SIG-M5 (cell line): ENCODE measurements at places on chromosomes 16 and 17.

DNA sequence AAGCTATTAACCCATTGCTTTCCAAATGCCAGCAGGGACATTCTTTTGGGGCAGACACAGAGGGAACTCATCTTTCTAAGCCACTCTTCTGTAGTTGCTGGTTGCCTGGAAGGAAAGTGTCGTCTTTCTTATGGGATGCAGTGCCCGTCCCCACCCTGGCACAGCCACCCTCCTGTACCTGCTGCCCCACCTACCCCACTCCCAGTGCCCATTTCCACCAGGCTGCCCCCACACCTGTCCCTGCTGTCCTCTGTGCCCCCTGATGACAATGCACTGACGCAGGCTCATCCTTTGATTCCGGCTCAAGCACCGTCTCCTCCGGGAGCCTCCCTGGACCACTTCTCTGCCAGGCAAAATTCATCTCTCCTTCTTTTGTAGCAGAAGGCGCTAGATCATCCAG lies 190.4 kb upstream of the CDH5 start:
- DNase-seq = no peak

DNA sequence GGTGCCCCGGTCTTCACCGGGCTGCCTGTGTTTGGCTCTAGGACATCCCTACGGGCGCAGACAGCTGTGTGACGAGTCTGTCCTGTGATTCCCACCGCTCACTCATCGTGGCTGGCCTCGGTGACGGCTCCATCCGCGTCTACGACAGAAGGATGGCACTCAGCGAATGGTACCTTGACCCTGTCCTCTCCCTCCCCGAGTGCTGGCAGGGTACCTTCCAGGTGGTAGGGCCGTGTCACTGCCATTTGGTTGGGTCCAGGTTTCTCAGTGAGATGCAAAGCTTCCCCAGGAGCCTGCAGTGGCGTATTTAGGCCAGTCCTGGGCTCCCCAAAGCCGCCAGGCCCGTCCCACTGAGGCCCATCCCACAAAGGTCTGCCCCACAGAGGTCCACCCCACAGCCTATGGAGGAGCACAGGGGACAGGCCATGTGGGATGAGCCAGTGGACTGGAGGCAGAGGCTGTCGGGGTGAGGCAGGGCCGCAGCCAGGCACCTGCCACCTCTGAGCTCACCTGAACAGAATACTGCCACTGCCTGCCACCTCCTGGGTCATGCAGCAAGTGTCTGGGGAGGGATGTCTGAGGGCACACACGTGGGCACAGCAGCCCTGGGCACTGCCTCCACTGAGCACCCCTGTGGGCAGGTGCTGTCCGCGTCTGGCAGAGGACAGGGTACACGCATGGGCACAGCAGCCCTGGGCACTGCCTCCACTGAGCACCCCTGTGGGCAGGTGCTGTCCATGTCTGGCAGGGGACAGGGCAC lies 31.4 kb upstream of the CHMP6 start:
- no peak for DNase-seq

DNA sequence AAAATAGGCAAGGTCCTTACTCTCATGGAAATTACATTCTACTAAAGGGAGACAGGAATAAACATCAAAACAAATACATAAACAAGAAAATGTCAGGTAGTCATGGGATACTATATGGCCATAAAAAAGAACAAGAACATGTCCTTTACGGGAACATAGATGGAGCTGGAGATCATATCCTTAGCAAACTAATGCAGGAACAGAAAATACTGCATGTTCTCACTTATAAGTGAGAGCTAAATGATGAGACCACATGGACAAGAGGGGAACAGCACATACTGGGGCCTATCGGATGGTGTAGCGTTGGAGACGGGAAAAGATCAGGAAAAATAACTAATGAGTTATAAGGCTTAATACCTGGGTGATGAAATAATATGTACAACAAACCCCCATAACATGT lies 69.1 kb downstream of the BRIP1 start:
- no peak for DNase-seq

GRCh38 chr17:50908860-50909764 lies 43.0 kb upstream of the TOB1 start:
- no peak for DNase-seq

GRCh38 chr17:42519546-42520491 lies 16.2 kb upstream of the NAGLU start:
- no peak for DNase-seq
